ENCODE measurements at places on chromosomes 2 and 18.

- DNase-seq: no peak
Measured at GRCh38 chr2:200041639-200042038, 86.3 kb downstream of the MAIP1 start.

DNA sequence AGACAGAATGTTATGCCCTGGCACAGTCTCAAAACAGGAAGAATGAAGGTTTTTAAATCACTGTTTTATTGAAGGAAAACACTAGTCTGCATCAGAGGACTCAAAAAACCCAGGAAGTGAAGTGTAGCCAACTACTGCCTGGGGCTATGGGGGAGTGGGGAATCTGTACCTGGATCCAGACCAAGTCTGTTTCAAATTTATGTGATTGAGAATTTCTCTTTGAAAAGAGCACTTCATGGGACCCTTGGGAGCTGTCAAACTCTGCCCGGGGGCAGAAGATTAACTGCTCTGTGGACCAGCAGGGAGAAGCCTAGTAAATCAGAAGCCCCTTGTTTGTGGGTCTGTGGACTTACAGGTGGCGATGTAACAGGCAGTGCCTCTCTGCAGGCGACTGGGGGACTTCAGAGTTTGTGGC, 45.3 kb upstream of the TANC1 start:
- no peak for DNase-seq

DNA sequence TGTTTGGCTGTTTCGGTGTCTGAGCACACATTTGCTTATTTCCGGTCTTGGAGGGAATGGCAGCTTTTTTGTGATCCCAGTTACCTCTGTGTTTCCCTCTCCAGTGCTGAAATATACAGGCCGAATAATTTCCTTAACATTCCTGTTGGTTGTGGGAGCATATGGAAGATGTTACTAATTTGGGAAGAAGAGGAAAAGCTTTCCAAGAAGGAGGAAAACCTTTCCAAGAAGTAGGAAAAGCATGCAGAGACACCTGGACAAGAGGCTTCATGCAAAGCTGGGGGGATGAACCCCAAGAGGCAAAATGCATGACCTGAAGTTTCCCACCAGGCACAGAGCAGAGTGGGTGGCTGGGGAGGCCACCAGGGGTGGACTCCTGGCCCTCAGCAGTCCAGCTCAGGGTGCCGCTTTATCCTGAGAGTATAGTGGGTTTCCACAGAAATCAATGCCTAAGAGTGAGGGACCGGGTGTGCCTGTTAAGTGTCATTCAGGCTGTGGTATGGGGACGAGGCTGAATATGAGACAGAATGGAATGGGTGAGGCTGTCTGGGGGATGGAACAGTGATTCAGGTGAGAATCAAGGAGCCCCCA, 25.5 kb upstream of the GNAL start:
- no peak for DNase-seq

DNA sequence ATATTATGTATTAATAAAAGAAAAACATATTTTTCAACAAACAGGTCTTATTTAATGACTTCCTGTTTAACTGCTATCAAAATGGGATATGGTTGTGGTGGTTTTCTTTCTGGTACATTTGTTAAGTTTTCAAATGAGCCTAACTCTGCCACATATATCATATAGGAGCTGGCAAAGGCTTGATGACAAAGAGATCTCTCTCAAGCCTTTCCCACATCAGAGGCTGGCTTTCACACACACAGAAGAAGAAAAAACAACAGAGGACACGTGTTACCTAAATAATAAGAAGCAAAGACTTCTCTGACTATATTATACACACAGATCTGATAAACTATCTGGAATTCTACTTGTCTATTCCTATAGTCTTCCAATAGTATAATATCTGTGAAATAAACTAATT, 46.1 kb downstream of the CFAP36 start:
- no peak for DNase-seq

DNA sequence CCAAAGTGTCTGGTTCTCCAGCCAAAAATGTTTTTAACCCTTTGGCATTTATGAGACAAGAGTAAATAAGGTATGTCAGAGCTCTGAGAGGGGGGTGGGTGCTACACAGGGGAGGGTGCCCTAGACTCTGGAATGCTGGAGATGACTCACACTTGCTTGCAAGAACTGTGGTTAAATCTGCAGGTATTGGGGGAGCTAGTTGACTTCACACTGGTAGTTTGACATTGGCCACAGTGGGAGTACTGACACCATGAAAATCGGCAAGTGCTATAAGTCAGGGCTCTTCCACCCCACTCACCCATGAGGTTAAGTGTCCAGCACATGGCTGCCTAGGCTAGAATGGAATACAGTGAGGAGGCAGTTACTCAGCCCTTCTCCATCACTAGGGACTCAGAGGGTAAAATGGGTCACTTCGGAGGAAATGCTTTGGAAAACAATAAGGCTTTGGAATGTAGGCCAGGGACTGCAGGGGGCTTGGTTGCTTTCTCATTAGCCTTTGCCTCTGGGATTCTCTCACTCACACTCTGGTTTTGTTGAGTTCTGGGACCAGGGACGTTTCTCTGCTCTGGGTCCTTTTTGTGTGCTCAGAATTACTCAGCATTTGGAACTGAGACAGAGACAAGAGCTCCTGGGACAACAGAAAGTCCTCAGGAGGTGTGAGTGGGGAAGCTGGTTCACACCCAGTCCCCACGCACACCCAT, 91.6 kb downstream of the ACKR3 start:
- DNase-seq: no peak

- no peak for DNase-seq
Measured at GRCh38 chr18:23994361-23994902, 20.1 kb upstream of the TTC39C start.

- DNase-seq: no peak
Measured at GRCh38 chr2:120764492-120764891, 28.8 kb downstream of the GLI2 start.

DNA sequence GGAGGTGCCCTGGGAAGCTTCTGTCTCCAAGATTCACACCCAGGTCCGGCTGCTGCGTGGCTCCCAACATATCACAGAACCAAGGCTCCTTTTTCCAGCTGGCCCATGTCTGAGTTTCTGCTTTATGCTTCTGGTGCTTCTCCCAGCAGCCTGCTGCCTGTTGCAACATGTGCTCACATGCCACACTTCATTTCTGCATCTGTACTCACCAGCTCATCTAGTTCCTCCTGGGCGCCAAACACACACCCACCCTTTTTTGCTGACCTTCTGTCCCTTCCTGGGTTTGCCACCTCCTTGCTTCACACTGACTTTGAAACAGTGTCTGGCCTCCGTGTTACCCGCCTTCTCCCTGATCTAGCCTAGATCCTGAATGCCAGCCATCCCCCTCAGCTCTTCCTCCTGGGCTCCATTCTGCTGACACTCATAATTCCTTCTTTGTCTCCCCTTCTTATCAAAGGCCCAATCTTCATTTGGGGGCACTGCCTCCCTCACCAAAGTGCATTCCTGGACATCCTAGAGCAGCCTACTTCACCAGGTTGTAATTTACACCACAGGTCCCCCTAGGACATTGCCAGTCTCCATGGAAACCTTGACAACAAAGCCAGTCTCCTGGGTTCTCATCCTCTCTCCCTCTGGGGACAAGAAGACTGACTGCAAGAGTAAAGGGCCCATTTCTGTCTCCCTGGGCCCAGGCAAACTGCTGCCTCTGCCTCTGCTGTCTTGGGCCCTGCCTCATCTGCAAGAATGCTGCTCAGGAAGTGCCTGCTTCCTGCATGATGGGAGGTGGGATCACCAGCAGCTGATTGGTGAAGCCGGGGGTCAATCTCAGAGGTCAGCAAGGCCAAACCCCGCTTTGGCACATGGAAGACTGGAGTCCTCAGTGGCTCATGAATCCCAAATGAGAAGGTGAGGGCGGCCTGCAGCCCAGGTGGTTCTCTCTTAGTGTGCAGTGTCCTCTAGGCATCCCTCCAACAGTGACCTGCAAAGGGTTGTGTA, 13.9 kb upstream of the PROM2 start:
- DNase-seq: no peak

DNA sequence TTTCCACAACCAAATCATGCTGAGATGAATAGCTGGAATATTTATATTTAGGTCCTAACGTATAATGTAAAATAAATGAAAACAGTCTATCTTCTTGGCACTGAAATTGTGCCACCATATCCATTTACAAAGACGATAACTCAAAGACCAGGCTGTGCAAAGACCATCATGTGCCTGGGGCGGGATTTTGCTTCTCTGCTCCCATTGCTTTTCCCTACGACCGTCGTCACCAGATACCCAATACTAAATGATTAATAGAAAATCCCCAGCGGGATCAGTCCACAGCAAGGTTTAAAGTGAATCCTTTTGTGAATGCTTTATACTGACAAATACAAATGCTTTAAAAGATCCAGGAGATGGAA, 194.3 kb upstream of the ARL4C start:
- no peak for DNase-seq

- DNase-seq: no peak
Measured at GRCh38 chr2:188333751-188334524, 42.3 kb downstream of the GULP1 start.

GRCh38 chr18:60024857-60025256, 125.1 kb downstream of the PMAIP1 start:
- no peak for DNase-seq

- DNase-seq: no peak
Measured at GRCh38 chr2:190136825-190137224, 74.3 kb upstream of the MSTN start.

GRCh38 chr2:149617476-149617875, 29.9 kb upstream of the MMADHC start:
- no peak for DNase-seq

- no peak for DNase-seq
Measured at GRCh38 chr2:12555012-12555645, 161.6 kb upstream of the TRIB2 start.

GRCh38 chr2:69255760-69256159, 131.3 kb downstream of the GFPT1 start:
- no peak for DNase-seq

DNA sequence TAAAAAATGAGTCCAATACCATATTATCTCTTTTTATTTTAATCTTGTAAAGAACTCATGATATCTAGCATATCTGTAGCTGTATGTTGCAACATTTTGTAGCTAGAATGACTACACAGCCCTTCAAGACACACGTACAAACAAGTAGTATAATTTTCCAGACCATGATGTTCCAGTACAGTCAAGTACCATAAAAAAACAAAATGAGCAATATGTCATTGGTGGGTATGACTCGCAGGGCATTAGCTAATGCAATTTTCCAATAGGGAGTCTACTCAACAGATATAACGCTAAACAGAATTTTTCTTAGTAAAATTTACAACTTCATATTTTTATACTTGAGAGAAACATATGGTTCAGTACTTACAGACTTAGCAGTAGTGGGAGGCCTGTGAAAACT, 53.6 kb upstream of the UGP2 start:
- DNase-seq: no peak

GRCh38 chr2:120568089-120568974, 167.3 kb upstream of the GLI2 start:
- no peak for DNase-seq

- DNase-seq: no peak
Measured at GRCh38 chr18:44342162-44342561, 338.5 kb upstream of the SETBP1 start.

DNA sequence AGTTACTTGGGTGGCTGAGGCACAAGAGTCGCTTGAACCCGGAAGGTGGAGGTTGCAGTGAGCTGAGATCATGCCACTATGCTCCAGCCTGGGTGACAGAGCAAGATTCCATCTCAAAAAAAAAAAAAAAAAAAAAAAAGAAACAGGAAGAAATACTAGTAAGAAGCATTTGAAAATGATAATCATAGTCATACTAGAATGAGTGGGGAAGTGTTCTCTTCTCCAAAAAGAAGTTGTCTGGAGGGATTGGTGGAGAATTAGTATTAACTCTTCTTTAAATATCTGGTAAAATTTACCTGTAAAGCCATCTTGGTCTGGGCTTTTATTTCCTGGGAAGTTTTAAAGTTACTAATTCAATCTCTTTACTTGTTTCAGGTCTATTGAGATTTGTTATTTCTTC, 131.8 kb downstream of the FAM210A start:
- no peak for DNase-seq

GRCh38 chr2:24343225-24343882, 17.0 kb downstream of the ITSN2 start:
- no peak for DNase-seq

- no peak for DNase-seq
Measured at GRCh38 chr2:234911271-234911670, 40.5 kb upstream of the SH3BP4 start.

GRCh38 chr2:186459009-186459408, 27.1 kb upstream of the ZC3H15 start:
- DNase-seq: no peak

GRCh38 chr2:222989431-222989830, 62.6 kb upstream of the KCNE4 start:
- DNase-seq: no peak

DNA sequence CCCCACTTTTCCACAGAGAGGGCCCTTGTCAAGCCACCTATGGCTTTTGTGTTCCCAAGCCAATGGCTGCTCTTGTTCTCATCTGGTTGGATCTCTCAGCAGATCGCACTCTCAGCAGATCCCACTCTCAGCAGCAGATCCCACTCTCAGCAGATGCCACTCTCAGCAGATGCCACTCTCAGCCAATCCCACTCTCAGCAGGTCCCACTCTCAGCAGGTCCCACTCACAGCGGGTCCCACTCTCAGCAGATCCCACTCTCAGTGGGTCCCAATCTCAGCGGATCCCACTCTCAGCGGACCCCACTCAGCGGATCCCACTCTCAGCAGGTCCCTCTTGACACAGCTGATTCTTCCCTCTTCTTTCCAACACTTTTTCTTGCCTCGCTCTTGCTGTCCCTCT, 59.3 kb upstream of the MGAT4A start:
- no peak for DNase-seq

DNA sequence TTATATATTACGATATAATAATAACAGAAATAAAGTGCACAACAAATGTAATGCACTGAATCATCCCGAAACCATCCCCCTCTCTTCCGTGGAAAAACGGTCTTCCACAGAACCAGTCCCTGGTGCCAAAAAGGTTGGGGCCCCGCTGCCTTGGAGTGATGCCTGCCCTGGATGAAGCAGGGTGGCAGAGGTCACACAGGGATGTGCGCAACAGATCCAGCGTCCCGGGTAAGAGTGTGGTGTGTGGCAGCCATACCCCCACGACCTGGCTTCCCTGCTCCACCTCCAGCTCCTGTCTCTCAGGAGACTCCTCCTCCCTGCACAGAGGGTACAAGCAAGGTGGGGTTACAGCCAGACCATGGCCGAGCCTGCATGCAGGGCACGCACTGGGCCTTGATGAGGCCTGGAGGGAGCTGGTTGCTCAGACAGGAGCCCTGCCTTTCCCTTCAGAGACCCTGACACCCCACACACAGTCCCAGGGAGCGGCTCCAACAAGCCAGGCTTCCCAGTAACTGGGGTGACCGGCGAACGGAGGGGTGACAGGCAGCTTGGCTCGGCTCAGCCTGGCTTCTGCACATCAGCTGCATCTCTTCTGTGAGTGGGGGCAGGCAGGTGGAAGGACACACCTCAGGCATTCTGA, 41.1 kb downstream of the TFCP2L1 start:
- no peak for DNase-seq

GRCh38 chr2:187266645-187267044, 181.4 kb downstream of the CALCRL start:
- no peak for DNase-seq

All from effector memory CD8-positive, alpha-beta T cell (primary cell).